ENCODE measurements at places on chromosomes 1 and 21. TPM values are rescaled to one million over a fixed set of nuclear protein-coding genes. Genes with fewer than 3 reads are reported as not detected.

- no peak for DNase-seq
Observed at GRCh38 chr1:9850442-9851162, 26.8 kb upstream of the CLSTN1 start.

DNA sequence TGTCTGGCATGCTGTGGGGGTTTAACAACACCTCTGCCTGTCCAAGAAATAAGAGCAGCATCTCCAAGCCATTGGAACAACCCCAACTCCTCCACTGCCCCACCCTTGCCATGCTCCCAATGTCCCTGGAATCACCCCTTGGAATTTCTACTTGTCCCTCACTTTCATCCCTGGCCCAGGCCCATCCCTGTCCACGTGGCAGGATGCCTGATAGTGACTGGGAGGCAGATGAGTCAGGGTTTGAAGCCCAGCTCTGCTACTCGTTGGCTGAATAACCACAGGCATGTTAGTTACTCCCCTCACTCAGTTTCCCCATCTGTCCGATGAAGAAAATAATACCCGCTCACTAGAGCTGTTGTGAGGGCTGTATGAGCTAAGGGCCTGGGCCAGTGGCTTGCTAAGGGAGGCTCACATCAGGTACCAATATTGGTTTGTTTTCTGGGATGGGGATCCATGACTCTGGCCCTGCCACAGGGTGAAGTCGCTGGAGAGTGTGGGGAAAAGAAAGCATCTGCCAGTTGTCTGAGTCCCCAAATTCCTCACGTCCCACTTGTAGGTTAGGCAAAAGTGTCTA is 99.4 kb upstream of the TLR5 start:
- DNase-seq, result no peak

- DNase-seq, result no peak
Observed at GRCh38 chr21:37182222-37182621, 84.9 kb downstream of the VPS26C start.

Gene TMOD4
- not detected for total RNA-seq

DNA sequence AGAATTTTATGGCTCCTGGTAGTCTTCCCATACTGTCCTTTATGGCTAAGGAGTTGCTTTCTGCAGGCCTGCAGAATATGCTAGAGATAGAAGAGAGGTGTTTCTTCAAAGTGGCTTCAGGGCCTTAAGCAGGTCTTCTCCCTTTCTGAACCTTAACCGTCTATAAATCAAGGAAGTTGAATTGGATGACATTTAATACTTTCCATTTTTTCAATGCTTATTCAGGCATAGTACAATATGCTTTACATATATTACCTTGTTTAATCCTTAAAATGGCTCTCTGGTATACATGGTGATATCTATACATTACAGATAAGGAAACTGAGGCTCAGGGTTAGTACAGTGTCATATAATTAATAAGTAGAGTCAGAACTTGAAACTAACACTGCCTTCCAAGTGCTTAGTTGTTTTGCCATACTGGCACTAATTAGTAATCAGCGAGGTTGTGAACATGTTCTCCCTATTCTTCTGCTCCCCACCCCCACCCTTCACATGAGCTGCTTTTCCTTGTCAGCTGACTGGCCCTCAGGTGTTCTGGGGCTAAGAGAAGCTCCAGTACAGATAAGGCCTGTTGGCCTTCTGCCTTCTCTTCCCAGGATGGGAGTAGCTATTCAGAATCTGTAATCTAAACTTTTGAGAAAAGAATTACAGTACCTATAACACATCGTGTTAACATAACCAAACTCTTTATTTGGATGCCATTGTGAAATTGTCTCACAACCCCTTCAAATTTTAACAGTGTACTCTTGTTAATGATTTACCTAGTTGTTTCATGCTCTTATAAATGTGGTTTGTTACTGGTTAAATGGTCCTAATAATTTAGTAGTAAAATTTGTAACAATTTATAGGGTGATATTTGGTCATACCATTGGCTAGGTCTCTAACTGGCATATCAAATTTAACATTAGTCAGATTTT is 13.6 kb downstream of the NFYC start:
- no peak for DNase-seq

- DNase-seq, result no peak
Observed at GRCh38 chr1:109671067-109671466, 3.2 kb downstream of the GSTM2 start.

Gene FYB2
- total RNA-seq, result 31.3 TPM

- DNase-seq, result no peak
Observed at GRCh38 chr1:242827538-242827937, 303.0 kb upstream of the PLD5 start.

DNA sequence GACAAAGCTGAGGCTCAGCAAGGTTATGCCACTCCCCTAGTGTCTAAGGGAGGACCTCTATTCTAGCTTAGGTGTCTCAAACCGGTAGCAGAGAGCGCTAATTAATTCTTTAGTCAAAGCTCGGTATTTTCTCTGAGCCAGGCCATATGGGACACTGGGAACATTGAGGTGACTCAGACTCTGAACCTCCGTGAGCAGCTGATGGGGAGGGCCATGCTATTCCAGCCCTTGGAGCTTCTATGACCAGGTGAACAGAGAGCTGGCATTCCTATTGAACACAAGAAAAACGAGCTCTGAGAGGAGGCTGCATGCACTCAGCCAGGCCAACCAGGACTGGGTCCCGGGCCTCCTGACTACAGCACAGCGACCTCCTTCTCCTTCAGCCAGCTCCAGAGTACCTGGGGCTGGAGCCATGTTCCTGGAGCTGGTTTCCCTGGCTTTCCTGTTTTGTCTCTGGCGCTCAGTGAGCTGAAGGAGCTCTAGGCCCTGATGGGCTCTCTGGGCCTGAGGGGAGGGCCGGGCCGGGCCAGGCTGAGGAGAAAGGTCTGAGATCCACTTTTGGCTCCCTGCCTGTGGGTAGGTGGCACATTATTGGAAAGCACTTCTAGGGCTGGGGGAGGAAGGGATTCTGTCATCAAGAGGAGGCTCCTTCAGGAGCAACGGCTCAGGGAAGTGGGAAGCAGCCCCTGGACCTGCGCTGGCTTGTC is 37.0 kb downstream of the SLC9A1 start:
- no peak for DNase-seq

Gene EFNA3
- total RNA-seq, result 0.75 TPM

GRCh38 chr1:3641046-3641760 is 8.7 kb downstream of the WRAP73 start:
- DNase-seq, result no peak

DNA sequence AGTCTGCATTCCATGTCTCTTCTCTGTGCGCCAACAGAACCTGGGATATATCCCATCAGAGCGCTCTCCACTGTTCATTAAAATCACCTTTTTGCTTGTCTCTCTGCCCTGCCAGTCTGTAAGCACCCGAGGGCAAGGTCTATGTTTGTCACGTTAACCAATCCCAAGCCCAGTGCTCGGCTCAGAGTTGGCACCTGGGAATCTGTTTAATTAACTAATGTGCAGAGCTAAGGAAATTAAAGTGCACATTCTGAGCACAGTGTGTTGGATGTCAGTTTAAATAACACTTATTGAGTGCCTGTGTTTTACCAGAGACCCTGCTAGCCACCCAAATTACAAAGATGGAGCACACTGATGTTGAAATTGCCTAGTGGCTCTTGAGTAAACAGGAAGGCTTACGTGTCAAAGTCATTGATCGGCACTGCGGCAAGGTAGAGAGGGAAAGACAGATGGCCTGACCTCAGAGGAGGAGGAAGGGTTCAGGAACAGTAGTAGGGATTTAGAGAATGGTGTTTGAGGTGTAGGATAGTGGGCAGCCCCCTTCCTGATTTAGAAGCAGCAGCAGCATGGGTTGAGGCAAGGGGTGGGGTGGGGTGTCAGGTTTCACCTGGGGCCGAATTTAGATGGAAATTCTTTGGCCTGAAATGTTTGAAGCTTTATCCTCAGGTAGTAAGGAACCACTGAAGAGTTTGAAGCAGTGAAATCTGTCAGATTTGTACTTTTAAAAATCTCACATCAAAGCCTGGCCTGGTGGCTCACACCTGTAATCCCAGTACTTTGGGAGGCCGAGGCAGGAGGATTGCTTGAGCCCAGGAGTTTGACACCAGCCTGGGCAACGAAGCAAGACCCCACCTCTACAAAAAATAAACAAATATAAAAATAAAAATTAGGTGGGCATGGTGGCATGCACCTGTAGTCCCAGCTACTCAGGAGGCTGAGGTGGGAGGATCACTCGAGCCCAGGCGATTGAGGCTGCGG is 7.7 kb downstream of the ARMH1 start:
- DNase-seq, result no peak

Gene RGS16
- 2.7 TPM for total RNA-seq

- DNase-seq, result no peak
Observed at GRCh38 chr1:29892247-29892646, 655.9 kb downstream of the PTPRU start.

Gene GJB4
- not detected for total RNA-seq

- DNase-seq, result no peak
Observed at GRCh38 chr1:232101231-232101630, 474.6 kb downstream of the DISC1 start.

- no peak for DNase-seq
Observed at GRCh38 chr21:34129039-34129891, 55.9 kb downstream of the MRPS6 start.

Data from liver (tissue), 10 donors.